Activated T-cell treated with anti-CD3 and anti-CD28 coated beads for 48 hours (primary cell): ENCODE measurements at places on chromosomes 16 and 17.

DNA sequence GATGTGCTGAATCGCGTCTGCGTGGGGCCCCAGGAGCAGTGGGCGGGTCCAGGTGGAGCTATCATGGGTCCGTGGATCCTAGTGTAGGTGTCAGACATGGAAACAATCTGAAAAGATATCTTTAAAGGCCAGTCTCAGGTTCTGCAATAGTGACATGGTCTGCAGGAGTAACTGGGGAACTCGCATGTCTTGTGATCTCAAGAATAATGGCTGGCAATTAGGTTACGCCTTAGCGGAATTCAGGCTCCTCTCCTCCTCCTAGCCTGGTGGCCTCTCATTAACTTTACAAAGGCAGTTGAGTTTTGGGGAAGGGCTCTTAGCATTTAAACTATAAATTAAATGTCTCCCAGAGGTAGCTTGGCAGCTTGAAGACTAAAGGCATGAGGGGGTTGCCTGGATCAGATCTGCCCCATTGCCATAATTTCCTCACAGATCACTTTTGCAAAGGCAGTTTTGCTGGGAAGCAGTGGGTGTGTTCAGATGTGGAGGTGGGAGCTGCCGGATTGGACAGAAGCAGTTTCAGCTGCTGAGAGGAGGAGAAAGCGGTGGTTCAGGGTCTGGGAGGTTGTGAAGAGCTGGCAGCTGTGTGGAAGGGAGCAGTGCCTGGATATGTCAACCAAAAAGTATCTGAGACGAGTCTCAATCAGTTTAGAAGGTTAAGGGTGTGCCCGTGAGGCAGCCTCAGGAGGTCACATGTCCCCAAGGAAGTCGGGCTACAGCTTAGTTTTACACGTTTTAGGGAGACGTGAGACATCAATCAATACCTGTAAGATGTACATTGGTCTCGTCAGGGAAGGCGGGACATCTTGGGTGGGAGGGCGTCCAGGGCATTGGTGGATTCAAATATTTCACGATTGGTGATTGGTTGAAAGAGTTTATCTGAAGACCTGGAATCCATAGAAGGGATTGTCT is 2.7 kb downstream of the TBCD start:
- no peak for DNase-seq

- DNase-seq = no peak
Measured at GRCh38 chr16:29860218-29860617, 2.8 kb downstream of the CDIPT start.

DNA sequence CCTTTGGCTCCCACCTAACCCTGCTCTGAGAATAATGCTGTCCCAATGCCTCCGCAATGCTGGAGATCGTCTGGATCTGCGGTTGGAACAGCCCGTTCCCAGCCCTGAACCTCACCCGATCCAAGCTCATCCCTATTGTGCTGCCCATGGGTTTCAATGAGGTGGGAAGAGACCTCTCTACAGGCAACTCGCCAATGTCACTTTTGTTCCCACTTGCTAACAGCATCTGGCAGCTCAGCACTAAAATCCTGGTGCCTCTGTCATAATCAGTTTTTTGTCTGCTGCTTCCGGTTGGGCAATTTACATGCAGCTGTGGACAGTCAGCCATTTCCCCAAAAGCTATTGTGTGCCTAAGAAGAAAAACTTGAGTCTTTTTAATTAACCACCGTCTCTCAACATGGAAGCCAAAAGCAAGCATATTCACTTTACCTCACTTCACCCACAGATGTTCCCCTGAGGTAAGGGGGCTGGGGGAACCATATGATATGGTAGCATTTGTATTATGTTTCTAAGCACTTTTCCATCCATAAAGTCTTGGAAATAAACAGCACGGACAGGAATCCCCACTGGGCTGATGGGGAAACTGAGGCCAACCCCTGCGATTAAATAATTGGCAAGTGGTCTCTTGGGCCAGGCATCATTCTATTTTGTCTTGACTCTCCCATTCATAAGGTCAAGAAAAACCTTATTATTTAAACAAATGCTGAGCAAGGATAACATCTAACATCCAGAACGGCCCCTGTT is 159.2 kb upstream of the CDH5 start:
- DNase-seq = no peak

- DNase-seq = no peak
Measured at GRCh38 chr17:72357764-72358365, 237.0 kb downstream of the SOX9 start.

DNA sequence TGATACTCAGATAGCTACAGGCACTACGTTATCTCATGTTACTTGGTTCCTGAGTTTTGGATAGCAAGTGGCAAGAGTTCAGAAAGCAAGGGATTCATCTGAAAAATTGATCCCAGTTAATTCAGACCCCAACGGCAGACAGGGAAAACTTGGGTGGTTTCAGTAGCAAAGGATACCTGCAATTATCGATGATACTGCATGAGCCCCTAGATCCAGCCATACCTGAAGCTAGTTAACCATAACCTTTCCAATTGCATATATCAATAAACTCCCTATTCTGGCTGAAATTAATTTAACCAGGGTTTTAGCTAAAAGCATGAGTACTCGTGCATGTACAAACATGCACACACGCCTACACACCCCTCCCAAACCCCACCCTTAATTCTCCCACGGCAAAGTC is 4.3 kb downstream of the KNOP1 start:
- no peak for DNase-seq

- DNase-seq = no peak
Measured at GRCh38 chr17:962670-963069, 16.9 kb downstream of the NXN start.

DNA sequence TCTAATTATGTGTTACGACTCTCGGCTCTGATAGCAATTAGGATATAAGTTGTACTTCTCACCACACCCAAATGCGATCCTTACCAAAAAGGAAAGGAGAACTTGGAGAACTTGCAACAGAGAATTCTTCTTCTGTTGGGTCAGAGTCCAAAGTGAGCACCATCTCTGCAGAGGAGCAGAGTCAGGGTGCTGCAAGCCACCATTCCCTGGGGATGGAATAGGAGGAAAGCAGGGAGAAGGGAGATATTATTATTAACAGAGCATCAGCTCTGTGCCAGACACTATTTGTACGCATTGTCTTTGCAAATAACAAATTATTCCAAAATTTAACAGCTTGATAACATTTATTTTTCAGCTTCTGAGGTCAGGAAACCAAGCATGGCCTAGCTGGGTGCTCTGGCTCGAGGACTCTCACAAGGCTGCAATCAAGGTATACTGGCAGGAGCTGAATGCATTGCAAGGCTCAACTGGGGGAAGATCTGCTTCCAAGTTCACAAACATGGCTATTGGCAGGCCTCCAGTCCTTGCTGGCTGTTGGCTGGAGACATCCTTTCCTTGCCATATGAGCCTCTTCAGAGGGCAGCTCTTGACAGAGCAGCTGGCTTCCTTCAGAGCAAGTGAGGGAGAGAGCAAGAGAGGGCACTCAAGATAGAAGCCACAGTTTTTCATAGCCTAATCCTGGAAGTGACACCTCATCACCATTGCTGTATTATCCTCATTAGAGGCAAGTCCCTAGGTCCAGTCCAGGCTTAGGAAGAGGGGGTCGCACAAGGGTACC is 296.2 kb upstream of the CDH5 start:
- no peak for DNase-seq

DNA sequence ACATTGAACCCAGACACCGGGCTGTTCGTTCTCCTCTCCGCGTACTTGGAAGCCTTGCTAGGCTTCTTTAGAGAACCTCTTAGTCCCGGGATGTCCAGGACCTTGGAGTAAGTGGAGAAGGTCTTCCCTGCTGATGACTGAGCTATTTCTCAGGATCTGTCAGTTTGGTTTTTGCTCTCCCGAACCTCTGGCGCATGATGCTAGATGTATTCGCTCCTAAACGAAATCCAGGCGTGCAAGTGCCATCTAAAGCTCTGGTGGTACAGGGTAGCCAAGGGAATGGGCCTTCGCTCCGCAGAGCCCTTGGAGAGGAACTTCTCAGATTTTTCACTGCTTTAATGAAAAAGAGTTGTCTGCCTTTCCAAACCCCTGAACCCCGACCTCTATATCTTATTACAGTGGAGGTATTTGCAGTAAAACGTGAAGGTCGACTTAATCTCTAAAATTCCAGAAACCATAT is 547 bp downstream of the VMP1 start:
- no peak for DNase-seq
